ENCODE measurements at places on chromosomes 11 and 22.

DNA sequence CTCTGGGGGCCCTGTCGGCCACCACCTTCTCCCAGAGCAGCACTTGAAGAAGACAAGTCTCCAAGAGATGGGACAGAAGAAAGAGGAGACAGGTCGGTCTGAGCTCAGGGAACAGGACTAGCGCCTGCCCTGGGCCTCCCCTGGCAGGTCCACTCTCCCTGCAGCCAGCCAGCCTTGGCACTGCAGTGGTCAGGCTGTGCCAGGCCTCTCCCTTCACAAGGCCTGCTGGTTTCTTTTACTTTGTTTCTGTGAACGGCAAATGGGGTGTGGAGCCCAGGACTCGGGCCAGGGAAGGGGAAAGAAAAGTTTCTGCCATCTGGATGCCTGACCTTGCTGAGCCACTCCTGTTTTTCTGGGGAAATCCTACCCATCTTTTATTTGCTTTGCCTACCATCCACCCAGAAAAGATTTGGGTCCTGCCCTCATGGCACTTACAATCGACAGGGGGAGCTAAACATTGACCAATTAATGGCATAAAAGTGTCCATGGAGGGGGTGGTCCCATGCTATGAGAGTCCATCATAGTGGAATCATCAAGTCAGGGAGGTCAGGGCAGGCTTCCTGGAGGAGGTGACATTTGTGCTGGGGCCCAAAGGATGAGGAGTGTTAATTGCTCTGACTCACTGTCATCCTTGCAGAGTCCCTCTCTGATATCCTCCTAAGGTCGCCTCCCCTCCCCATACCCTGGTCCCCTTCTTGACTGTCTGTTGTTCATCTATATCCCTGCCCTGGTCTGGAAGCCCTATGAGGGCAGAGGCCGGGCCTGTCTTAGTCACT, 65.2 kb downstream of the NFAM1 start:
- DNase-seq = no peak

- no peak for DNase-seq
Observed at GRCh38 chr11:1167751-1168231, 10.0 kb downstream of the MUC5AC start.

DNA sequence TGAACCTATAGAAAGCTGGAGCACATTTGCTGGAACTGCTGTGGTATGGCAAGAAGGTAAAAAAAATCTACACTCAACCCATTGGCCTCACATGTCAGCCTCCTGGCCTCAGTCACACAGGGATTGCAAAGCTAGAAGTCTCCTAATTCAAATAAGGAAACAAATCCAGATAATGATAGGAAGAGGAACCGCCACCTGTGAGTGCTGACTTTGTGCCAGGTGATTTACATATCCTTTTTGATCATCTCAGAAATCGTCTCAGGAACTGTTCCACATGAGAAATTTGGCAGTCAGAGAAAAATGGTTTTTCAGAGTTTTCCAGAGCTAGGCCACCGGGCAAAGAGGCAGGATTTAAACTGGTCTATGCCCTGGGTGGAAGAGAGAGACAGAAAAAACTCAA, 986 bp downstream of the NLRP10 start:
- DNase-seq = no peak

DNA sequence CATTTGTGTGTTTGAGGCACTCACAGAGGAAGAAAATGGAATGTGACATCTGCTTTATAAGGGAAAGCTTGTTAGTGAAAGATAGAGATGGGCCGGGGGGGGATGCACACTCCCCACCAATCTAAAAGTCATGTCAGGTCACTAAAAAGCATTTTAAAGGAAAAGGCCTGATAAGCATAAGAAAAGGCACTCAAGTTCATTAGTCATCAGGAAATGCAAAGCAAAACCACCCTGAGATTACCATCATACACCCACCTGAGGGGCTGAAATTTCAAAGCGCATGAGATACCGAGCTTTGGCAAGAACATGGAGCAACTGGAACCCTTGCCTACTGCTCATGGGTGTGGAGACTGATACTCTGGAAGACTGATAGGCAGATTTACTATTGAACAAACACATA, 77.9 kb upstream of the ANO1 start:
- DNase-seq = no peak

GRCh38 chr11:41789376-41789775, 329.9 kb upstream of the LRRC4C start:
- DNase-seq = no peak

GRCh38 chr11:64643256-64643881, 52.3 kb downstream of the SLC22A12 start:
- DNase-seq = no peak

GRCh38 chr11:113526521-113526920, 51.3 kb upstream of the DRD2 start:
- DNase-seq = no peak

DNA sequence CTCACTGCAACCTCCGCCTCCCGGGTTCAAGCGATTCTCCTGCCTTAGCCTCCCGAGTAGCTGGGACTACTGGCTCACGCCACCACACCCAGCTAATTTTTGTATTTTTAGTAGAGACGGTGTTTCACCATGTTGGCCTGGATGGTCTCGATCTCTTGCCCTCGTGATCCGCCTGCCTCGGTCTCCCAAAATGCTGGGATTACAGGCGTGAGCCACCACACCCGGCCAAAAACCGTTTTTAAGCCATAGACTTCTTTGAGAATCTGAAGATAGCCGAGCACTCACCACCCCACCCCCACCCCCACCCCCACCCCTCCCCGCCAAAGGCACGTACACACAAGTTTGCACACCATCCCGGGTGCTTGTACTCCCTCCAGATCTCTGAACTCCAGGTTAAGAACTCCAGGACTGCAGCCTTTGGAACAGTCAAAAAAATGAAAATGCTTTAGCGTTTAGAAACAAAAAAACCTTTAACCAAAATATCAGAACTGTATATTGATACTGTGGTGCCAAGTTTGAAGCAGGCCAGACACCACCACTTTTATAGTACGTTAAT, 1.5 kb downstream of the CRKL start:
- DNase-seq = no peak

DNA sequence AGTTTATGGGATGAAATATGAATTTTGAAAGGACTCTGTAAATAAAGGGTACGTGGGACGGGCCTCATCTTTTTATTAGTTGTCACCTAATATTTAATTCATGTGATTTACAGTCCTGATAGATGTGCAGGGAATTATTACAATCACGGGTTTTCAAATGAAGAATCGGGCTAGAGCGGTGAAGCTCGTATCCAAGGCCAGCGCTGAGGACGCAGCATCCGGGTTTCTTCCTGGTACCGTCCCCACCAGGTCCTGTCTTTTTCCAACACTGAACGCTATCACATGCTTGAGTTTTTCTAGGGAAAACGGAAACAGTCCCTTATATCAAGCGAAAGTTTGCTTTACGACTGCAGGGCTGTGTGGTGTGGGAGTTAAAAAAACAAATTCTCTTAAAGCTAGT, 787 bp downstream of the SMDT1 start:
- DNase-seq = no peak

Measured in stimulated activated naive CD4-positive, alpha-beta T cell treated with Interleukin-2 at 50 U/mL for 16 hours (primary cell).